ENCODE measurements at places on chromosomes 7 and 10.

- peak; percentile 83 for DNase-seq
Observed at GRCh38 chr10:62610649-62611229, 193.8 kb upstream of the ADO start.

- DNase-seq: no peak
Observed at GRCh38 chr10:52939894-52940293, 167.3 kb upstream of the MBL2 start.

DNA sequence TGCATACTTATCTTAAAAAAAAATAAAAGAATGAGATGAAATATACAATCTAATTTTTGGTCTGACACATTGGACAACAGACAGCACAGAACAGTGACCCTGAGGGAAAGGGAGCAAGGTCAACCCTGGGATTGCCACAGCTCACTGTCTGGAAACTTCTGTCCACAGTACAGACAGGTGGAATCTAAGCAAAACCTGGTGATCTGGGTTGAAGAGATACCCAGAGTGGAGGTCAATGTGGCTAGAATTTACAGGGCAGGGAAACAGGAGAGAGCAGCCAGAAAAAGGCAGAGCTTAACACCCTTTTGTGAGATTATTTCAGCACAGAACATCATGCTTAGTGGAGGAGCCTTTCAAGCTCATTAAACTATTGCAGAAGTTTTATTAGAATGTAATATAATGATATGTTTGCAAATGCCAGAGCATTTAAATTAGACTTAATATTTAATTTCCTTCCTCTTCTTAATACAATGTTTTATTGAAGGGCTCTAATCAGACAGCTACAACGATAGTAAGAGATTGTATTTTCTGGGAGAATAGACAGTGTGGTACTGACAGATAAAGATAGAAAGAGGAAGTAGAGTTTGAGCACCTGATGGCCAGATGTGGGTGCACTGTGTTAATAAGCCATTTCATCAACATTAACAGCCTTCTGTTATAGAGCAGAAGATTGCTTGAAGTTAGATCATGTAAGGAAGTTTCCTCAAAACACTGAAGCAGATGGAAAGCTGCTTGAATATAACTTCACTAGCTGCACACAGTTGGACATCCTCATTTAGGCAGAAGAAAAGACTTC lies 309.4 kb downstream of the HGF start:
- no peak for DNase-seq

DNA sequence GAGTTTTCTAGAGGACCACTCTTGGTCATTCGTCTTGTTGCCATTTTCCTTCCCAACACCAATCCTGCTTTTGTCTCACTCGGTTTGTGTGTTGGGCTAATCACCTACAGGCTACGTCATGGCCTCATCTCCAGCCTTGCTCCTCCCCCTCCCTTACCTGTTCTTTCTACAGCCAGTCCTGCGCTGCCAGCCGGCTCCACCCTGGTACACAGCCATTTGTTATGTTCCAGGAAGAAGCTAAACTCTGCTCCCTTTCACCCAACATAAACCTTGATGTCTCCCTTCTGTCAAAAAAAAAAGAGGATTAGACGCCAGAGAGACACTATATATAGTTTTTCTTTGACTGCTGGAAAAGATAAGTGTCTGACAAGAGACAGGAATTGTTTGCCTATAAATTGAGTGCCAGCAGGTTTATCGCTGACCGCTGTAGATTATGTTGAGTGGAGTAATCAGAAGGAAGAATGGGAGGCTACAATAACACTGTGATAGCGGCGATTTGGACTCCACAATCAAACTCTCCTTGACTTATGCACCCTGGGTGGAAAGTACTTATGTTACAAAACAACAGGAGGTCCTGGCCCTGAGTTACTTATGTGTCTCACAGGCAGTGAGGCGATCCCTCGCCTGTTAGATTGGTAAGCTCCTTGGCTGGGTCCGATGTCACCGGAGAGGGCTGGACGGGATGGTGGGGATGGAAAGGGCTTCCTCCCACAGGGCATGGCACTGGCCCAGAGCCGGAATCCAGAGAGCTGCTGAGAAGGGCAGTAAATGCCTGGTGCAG lies 171.3 kb upstream of the BMPER start:
- DNase-seq: no peak

DNA sequence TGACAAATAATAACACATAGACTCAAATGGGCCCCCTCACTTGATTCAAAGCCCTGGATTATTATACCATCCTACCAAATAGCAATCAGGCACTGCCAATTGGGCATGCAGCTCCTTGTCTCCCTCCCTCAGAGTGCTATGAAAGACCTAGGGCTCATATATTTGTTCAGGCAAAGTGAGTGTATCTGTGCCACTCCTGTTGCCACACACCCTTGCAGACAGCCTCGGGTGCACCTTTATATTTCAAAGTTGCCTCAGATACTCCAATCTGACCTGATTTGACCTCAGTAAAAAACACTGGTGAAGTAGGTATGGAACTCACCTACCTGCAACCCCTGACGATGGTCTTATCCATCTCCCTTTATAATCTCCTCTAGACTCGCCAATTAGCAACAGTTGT lies 3.0 kb upstream of the NAMPT start:
- no peak for DNase-seq

GRCh38 chr7:99579281-99579955 lies 18.6 kb upstream of the TMEM225B start:
- no peak for DNase-seq

- DNase-seq: peak; percentile 83
Observed at GRCh38 chr10:6045314-6045848, 16.8 kb downstream of the IL2RA start.

GRCh38 chr7:137953665-137954470 lies 48.0 kb downstream of the CREB3L2 start:
- no peak for DNase-seq

DNA sequence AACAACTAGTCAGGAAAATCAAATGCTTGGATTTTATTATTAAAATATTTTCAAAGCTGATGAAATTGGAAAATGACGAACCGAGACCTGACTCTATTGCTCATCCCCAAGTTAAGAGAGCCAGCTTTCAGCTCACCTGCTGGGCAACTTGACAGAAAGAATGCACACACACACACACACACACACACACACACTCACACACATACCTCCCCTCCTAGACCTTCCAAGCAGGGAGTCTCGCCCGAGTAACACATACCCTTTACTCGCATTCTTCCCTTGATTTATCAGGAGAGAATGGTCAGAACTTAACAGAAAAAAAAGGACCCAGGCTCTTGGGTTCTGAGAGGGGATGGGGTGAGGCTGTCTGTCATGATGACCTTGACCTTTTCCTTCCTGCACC lies 19.1 kb downstream of the GPRIN2 start:
- DNase-seq: no peak

GRCh38 chr10:58706836-58707235 lies 194.2 kb downstream of the BICC1 start:
- DNase-seq: no peak

- DNase-seq: no peak
Observed at GRCh38 chr10:78397786-78398185, 364.1 kb downstream of the RPS24 start.

DNA sequence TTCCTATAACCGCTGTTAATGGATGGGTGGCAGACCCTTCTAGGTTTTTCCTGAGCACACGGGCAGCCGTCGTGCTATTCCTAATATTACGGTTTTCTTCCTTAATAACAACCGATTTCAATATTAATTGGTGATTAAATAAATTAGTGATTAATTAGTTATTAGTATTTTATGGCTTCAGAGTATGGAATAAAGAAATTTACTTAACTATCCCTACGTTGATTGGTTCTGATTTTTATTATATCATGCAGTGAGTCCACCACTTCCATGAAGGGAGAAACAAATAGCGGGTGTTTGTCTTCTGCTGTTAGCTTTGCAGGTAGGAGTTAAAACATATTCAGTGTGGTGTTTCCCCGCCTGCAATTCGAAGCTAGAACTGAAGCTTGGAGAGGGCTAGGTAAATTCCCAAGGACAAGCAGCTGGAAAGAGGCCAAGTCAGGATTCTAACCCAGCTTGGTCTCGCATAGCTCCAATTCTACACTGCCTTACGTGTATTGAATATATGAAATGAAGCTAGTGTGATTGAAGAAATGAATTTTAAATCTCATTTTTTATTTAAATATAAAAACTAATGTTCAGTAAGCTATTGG lies 928 bp upstream of the CSTF2T start:
- DNase-seq: no peak

DNA sequence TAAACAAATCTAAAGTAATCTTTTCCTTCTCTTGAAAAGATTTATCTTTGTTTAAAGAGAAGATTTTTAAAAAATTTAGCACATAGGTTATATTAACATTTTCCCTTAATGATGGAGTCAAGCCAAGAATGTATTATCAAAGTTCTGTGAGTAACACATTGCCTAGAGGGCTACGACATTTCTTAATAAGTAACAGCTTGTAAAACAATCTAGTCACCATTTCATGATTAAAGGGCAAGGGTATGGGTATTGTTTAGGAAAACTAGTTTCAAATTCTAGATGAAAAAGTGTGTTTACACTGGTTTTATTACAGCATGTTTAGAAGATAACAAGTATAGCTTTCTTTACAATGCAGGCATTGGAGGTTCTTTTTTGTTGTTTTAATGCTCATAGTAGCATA lies 28.6 kb upstream of the LAMB4 start:
- DNase-seq: no peak

GRCh38 chr7:47407136-47407535 lies 174.8 kb downstream of the TNS3 start:
- no peak for DNase-seq

DNA sequence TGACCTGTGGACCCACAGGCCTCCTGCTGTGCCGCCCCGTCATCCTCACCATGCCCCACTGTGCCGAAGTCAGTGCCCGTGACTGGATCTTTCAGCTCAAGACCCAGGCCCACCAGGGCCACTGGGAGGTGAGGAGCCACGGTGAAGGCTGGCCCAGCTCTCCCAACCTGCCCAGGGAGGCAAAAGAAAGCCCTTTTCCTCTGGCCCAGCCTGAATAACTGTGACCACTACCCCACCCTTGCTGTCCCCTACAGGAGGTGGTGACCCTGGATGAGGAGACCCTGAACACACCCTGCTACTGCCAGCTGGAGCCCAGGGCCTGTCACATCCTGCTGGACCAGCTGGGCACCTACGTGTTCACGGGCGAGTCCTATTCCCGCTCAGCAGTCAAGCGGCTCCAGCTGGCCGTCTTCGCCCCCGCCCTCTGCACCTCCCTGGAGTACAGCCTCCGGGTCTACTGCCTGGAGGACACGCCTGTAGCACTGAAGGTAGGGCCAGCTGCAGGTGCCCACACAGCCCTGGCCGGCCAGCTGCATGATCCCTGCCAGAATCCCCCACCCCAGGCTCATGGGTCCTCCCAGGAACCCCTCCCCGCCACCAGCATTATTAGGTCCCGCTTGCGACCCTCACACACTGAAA lies 25.5 kb upstream of the SLC29A3 start:
- no peak for DNase-seq

GRCh38 chr10:107649249-107649648 lies 484.7 kb upstream of the SORCS1 start:
- DNase-seq: no peak

DNA sequence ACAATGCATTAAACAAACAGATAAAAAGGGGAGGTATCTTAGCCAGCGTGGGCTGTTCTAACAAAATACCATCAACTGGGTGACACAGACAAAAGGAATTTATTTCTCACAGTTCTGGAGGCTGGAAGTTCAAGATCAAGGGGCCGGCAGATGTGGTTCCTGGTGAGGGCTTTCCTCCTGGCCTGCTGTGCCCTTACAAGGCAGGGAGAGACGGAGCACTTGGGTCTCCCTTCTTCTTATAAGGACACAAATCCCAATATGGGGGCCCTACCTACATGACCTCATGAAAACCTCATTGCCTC lies 281.6 kb upstream of the KLF14 start:
- no peak for DNase-seq

DNA sequence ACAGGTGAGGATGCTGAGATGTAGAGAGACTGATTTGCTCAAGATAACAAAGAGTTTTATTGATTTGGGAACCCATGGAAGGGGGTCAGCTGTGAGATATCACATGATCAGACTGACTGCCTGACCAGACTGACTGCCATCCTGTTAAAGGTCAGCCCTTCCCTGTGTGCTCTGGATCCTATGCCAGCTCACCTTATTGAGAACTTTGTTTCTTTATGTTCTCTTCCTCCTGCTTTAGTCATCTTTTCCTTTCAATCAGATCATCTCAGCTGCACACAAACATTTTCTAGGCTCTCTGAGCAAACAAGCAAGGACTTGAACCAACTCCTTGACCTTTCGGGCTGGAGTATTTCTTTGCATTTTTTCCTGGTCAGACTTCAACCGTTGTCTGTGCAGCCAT lies 50.0 kb upstream of the MTPN start:
- no peak for DNase-seq

GRCh38 chr10:43595739-43596298 lies 10.4 kb upstream of the ZNF485 start:
- peak; percentile 64 for DNase-seq

- DNase-seq: no peak
Observed at GRCh38 chr10:115084277-115084850, 8.8 kb upstream of the ATRNL1 start.

- no peak for DNase-seq
Observed at GRCh38 chr7:55303220-55303619, 61.9 kb upstream of the LANCL2 start.

DNA sequence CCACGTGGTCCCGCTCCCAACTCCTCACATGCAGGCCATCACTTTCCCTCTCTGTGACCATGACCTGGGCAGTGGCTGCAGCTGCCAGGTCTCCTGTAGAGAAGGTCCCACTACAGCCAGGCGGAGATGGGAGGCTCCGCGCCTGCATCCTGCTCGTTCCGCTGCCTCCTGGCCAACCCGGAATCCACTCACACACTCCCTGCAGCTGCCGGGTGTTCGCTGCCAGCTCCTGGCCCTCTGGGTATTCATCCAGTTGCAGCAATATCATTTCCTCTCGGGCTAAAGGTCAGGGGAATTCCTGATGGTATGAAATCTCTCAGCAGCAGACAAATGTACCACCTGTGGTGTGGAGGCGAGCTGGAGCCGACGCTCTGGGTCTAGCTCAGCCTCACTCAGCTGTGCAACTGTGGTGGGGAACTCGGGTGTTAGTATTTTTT lies 65.7 kb downstream of the TLL2 start:
- no peak for DNase-seq

GRCh38 chr7:74057216-74057925 lies 26.2 kb upstream of the LIMK1 start:
- DNase-seq: no peak

- DNase-seq: no peak
Observed at GRCh38 chr10:30832749-30833627, 198.7 kb downstream of the ZNF438 start.

DNA sequence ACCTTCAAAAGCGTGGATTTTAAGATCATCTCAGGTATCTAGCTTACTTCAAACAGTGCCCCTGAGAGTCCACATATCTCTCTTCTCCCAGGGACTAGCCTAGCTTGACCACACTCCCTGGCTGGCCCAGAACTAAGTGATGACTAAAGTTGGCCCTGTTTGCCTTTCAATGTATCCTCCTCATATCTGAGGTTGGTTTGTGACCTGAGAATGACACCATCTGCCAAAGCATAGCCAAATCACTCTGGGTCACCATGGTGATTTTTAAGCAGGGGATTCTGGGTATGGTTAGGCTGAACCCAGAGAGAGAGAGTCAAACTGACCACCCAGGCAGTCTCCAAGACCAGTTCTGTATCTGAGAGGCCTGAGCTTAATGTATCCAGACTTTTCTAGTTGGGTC lies 16.2 kb downstream of the CNNM1 start:
- no peak for DNase-seq

GRCh38 chr7:98964596-98964995 lies 86.3 kb downstream of the TRRAP start:
- no peak for DNase-seq
